Fibroblast of pulmonary artery (primary cell): ENCODE measurements at places on chromosomes 11 and 22.

DNA sequence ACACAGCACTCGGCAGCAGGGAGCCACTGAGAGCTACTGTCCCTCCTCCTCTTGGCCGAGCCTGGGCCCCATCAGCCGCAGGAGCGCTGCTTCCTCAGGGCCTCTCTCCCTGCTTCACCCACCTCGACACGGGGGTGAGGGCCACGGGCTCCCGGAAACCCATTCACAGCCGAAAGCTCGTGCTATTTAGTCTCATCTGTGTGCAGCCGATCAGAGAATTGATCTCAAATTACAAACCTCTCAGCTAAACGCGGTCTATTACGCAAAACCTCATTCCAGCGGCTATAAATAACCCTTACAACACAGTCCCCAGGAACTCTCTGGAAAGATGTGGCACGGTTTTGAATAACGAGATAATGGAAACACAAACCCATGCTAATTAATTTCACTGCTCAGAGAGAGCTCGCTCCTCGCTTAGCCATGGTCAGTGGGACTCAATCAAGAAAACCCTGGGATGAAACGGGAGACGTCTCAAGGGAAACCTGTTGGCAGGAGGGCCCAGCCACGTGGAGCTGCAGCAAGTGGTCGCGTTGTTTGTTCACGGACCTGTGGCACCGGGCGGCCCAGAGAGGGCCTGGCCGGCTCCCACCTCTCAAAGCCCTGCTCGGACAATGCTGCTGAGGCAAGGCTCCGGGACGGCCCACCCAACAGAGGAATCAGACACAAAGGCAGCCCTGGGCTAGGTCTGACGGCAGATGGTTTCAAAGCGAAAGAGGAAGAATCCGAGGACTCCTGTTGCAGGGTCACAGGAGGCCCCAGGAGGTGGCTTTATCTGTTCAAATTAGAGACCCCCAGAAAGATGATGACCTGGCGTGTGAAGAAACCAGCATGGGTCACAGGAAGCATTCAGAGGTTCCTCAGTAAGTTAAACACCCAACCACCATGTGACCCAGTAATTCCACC is 210.5 kb downstream of the CTTN start:
- DNase-seq: peak; percentile 7

GRCh38 chr11:815675-816432 is 2.9 kb upstream of the PNPLA2 start:
- DNase-seq: no peak

- DNase-seq: no peak
Measured at GRCh38 chr11:115078461-115079438, 400.4 kb downstream of the NXPE2 start.

GRCh38 chr22:30887453-30887852 is 81.1 kb downstream of the MORC2 start:
- DNase-seq: no peak

GRCh38 chr11:99822846-99823565 is 802.3 kb downstream of the CNTN5 start:
- DNase-seq: no peak

DNA sequence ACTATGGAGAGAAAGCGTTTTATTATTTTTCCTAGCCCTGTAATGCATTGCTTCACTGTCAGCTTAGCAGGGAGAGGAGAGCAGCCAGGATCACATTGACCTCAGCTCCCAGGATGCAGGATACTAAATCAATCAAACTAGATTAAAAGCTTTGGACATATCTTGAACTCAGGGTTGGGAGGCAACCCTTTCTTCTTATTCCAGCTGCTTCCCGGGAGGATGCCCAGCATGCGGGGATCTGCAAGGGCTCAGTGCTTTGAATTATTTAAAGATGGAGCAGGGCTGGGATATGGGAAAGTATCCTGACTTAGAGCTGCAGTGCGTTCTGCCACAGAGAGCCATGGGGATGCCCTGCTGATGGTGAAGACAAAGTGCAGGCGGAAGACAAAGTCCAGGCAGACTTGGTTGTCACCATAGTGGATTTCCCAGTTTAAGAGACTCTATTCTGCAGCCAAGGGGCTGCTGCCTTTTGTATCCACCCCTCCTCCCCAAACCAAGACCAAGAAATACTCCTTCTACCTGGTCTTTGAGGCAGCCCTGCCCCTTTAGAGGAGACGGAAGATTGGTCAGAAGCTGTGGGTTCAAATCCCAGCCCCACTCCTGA is 1035.0 kb downstream of the TBC1D22A start:
- DNase-seq: no peak

- DNase-seq: no peak
Measured at GRCh38 chr22:40053460-40053859, 58.7 kb downstream of the FAM83F start.

GRCh38 chr11:75105462-75105925 is 8.8 kb upstream of the OR2AT4 start:
- DNase-seq: no peak

DNA sequence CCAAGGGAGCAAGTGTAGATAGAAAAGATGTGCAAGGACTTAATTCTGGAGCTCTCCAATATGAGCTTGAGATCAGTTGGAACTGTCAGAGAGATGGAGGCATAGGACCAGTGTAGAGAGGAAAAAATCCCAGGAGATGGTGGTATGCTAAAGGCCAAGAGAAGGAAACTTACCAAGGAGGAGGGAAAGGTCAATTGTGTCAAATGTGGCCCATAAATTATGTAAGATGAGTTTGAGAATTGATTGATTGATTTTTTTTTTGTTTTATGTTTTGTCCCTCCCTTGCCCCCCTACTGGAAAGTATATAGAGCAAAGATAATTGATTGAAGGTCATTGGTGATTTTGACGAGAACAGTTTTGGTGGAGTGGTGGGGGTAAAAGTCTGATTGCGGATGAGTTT is 2.8 kb upstream of the USP2 start:
- no peak for DNase-seq

GRCh38 chr22:44143105-44143474 is 37.6 kb upstream of the PARVG start:
- no peak for DNase-seq

DNA sequence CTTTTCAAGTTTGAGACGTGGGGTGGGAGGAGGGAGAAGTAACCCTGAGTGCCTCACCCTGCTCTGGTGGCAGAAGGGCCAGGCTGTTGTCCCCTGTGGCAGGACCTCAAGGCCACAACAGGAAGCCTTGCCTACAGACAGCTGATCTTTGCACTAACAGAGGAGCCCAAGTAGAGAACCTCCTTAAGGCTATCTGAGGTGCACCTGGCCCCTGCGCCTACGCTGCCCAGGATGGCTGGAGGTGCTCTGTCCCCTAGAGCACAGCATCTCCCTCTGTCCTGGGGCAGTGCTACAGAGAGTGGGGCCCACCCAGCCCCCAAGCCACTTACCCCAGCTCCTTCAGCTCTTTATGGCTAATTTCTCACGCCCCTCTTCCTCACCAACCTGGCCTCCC is 27.0 kb downstream of the MYO7A start:
- DNase-seq: no peak

GRCh38 chr22:19597399-19597735 is 73.2 kb upstream of the CLDN5 start:
- no peak for DNase-seq

GRCh38 chr11:12724301-12725054 is 50.3 kb downstream of the TEAD1 start:
- peak; percentile 97 for DNase-seq

DNA sequence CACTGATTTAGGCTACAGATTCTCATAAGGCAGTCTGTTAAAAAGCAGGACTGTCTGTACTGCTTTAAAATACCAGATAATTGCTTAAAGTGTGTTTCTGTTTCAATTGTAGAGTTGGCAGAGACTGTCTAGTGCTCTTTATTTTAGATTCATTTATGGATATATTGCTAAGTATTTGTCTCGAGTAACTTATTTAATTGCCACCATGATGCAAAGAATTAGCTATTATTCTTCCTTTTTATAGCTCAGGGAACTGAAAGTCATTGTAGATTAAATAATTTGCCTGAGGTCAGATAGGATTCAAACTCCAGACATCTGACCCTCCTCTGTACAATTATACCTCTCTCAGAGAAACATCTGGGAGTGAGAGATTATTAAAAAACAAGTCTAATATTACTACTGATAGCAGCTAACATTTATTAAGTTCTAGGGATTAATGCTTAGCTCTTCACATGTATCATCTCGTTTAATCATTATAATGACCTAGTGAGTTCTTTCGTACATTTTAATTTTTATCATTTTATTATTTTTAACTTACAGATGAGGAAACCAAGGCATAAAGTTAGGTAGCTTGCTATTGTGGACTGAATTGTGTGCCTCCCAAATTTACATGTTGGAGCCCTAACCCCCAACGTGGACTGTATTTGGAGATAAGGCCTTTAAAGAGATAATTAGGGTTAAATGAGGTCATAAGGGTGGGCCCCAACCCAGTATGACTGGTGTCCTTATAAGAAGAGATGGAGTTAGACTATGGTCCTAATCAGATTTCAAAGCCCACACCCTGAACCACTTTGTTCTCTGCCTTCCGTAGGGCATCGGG is 19.7 kb upstream of the RAG2 start:
- DNase-seq: no peak

DNA sequence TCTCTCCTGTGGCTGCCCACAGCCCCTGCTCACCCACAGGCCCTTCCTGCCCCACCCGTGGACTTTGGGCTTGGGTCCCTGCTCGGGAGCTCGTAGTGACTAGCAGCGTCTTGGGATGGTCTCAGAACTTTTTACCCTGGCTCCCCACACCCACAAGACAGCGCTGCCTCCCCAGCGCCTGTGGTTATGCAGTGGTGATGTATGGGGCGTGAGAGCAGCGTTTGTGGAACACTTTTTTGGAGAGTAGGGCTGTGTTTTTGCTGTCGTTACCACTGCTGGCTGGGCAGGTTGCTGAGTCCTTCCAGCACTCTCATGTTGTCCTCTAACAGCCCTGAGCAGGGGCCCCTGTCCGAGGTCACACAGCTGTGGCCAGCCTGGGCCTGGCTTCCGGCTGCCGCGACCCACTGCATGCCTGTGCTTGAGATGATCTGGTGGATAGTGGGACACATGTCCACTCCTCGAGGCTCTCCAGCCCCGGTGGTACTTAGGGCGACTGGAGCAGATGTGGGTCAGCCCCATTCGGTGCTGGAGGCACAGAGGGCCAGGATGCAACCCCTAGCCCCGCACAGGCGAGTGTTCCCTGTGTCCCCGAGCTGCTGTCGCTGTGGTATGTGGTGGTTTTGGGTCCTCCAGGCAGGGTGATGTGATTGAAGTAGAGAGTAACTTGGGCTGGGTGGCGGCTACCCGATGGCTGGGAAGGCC is 7.1 kb upstream of the GRAMD4 start:
- DNase-seq: no peak

GRCh38 chr11:67179892-67180490 is 60.9 kb downstream of the KDM2A start:
- DNase-seq: peak; percentile 26

GRCh38 chr11:10327254-10327653 is 22.4 kb downstream of the ADM start:
- peak; percentile 98 for DNase-seq

- no peak for DNase-seq
Measured at GRCh38 chr11:20310596-20311394, 52.7 kb upstream of the HTATIP2 start.

- peak; percentile 84 for DNase-seq
Measured at GRCh38 chr22:24289114-24289513, 18.5 kb downstream of the SPECC1L start.

DNA sequence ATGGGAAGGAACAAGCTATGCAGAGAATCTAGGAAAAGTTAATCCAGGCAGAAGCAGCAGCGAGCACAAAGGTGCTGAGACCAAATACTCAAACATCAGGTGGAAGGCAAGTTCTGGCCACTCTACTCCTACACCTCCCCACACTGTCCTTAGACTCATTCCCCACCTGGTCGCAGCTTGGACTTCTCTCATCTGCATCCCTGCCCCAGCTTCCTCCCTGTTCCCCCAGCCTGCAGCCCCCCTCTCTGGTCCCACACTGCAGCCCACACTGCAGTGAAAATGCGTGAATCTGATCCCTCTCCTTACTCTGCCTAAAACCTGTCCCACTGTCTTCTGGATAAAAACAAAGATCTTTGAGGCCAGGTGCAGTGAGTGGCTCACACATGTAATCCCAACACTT is 9.1 kb downstream of the TPBGL start:
- DNase-seq: no peak

GRCh38 chr11:13169709-13170108 is 107.9 kb upstream of the BMAL1 start:
- DNase-seq: peak; percentile 94

DNA sequence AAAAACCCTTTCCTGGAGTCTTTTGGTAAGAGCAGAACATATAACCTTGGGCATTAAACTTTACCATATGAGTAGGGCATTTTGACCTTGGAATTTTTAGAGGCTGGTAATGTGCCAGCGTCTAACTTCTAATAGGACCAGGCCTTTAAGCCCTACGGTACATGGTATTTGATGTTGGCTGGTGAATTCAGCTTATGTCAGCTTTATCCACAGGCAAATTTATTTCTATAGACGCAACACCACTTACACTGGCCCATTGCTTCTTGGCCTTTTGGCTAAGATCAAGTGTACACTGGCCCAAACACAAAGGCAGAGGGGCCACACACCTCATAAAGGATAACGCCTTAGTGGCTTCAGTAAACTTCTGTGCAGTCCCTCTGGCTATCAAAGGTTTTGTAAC is 410.2 kb upstream of the LARGE1 start:
- no peak for DNase-seq

GRCh38 chr11:118139578-118139977 is 13.0 kb downstream of the SCN4B start:
- DNase-seq: no peak

- no peak for DNase-seq
Measured at GRCh38 chr22:42720263-42721044, at the start of gene A4GALT. A4GALT (minus strand) TSS chr22:42720870; CDS start chr22:42693951, 26,919 bp downstream.

- DNase-seq: no peak
Measured at GRCh38 chr22:26239581-26239980, 70.3 kb downstream of the SEZ6L start.

GRCh38 chr22:38704654-38705234 is 1.0 kb upstream of the GTPBP1 start:
- peak; percentile 31 for DNase-seq

DNA sequence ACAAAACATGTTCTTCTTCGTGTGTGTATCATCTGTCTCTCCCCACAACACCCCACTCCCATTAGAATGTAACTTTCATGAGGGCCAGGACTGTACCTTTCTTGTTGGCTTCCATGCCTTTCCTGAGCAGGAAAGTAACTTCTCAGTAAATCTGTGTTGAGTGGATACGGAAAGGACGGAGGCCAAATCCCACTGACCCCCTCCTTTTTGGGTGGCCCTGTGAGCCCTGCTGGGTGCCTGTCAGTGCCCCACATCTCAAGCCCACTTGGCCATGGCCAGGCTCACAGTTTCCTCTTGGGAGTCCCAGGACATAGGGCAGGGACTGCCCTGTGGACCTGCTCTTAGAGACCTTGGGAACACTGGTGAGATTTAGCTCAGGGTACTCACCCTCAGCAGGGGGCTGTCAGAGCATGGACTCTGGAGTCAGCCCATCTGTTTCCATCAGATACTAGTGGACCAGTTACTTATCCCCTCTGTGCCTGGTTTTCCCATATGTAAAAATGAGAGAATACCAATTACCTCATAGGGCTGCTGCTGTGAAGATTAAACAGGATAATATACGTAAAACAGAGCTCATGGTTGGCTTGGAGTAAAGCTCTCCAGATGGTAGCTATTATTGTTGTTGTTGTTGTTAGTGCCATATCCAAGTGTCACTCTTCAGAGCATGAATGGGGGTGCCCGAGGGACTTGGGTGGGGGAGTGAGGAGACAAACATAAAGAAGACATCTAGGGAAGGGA is 1.0 kb upstream of the C11orf96 start:
- peak; percentile 55 for DNase-seq

GRCh38 chr22:24059121-24059520 is 48.0 kb downstream of the CABIN1 start:
- peak; percentile 92 for DNase-seq
